ENCODE measurements at places on chromosomes 7 and 10.

DNA sequence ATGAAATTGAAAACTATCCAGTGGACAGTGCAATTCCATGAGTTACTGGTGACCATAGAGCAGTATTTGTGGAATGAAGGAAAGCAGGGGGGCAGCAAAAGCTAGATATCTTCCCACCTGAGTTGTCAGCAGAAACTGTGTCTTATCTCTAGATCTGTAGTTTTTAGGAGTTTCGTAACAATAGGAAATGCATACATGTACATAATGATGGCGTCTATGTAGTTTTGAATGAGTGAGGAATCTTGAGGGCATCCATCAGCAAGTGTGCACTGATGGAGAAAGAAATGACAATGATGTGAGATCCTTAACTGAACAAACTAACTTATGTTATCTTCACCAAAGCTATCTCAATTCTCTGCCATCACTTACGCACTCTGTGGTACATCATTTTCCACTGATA is 114.5 kb downstream of the LRRC4 start:
- no peak for DNase-seq

GRCh38 chr10:3538291-3538655 is 246.7 kb downstream of the KLF6 start:
- no peak for DNase-seq

DNA sequence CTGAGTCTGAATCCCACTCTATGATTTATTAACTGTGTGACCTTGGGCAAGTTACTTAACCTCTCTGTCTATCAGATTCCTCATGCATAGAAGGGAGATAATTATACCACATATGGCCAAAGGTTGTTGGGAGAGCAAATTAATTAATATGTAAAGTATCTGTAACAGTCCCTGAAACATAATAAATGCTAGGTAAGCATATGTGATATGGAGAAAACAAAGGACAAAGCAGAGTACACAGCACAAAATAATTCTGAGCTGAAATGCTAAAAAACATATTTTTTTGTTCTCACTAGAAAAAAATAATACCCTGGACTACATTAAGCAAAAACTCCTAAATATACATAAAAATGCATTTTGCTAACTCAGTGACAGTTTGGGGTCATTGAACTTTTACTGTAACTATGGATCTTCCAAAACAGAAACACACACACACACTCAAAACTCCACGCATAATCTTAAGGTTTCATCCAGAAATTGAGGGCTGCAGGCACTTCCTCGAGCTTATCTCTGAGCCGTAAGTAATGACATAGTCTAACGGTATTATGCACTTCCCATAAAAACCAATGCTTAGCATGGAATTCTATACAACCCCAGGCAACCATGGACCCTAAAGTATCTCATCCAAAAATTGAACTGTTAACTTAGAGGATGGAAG is 201.7 kb upstream of the PTN start:
- no peak for DNase-seq

- peak; percentile 33 for DNase-seq
These were observed 30.7 kb upstream of the ANTXRL start for GRCh38 chr10:46255801-46256747.

- DNase-seq = no peak
These were observed 78.6 kb upstream of the GLI3 start for GRCh38 chr7:42315631-42316030.

DNA sequence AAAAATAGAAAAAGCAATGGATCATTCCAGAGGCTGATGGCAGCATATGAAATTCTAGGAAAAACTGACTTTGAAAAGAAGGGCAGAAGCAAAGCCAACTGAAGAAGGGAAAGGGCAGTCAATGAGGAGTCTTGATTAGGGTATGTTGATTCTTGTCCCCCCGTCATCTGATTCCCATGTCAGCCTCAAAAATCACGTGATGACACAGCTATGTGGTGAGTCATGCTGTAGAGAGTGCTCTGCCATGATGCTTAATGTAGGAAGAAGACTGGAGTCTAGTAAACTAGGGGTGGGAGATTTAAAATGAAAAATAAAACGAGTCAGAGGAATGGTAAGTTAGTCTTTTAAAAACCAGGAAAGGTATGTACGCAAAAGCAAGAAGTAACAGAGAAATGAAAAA is 3.9 kb upstream of the POU6F2 start:
- no peak for DNase-seq

- DNase-seq = no peak
These were observed 28.2 kb upstream of the ZPBP start for GRCh38 chr7:50121286-50121685.

DNA sequence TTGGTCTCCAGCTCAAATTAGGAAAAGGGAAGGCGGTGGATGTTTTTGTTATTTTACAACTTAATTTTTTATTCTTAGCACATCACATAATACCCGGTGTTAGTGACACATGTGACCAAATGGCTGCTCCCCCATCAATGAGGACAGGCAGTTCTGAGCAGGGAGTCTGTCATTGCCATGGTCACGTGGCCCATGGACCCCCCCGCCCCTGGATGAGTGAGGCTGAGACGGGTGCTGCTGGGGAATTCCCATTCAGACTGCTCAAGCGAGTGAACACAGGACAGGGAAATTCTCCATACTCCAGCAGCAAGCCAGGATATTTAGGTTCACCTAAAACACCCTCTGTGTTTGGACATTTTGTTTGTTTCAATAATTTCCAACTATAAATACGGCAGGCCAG is 34.7 kb upstream of the SLC35B4 start:
- DNase-seq = peak; percentile 12

DNA sequence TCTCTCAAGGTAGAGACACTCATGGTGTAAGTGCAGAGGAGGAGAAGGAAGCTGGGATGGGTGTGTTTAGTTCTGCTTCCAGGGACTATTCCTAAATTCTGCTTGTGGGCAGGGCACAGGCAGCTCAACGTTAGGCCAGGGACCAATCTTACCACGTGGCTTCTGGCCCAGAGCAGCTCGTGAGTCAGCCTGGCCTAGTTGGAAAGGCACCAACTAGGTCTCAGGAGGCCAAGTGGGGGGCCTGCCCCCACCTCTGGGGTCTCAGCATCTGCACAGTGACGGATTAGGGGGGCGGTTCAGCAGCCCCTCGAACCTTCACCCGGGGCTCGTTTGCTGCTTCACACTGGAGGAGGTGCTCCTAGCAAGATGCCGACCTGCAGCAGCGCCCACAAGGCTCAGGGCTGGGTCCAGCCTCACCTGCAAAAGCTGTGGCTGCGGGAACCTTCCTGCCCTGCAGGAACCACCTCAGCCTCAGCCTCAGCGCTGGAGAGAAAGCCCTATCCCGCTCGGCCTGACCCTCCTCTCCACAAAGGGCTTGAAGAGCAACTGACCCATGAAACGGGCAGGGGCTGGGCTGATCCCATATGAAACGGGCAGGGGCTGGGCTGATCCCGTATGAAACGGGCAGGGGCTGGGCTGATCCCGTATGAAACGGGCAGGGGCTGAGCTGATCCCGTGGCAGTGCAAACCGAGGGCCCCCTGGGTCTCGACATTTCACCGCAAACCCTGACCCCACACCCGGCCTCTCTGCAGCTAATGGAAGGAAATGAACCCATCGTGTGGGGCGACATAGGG is 447.4 kb downstream of the DNAJB6 start:
- DNase-seq = no peak

DNA sequence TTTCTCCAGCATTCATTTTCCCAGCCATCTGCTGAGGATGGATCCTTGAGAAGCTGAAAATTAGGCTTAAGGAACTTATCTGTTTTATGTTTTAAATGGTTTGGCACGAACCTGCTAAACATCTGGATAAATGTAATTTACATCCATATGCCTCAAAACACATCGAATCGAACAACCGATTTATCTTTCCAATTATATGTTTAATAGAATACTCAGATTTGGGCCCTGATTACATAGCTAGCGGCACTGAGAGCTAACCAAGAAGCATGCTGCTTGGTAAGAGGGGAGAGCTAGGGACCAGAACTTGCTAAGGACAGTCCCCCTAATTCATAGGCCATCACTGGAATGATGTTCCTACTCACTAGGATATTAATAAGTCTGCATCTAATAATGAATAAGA is 144.4 kb downstream of the BUB3 start:
- DNase-seq = no peak

DNA sequence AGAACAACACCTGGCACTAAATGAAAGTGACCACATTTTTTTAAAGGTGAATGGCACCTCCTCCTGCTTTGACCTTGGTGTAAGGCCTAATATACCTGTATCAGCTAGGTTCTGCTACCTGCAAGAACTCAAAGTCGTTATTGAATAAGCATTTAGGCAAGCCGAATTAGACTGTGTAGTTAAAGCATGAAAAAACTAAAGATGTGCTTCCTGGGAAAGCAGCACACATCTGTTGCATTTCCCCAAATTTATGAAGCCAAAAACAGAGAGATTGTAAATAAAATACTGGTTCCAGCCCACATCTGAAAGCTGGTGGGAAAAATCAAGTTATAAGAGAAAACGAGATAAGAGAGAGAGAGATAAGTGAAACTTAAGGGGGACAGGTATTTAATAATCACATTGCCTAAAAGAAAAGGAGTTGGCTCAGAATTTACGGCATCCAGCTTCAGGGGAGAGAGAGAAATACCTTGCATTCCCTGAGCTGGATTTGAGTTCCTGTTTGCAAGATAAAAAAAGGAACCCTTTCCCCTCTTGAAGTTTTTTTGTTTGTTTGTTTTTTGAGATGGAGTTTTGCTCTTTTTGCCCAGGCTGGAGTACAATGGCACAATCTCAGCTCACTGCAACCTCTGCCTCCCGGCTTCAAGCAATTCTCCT is 1.8 kb upstream of the XPNPEP1 start:
- no peak for DNase-seq

DNA sequence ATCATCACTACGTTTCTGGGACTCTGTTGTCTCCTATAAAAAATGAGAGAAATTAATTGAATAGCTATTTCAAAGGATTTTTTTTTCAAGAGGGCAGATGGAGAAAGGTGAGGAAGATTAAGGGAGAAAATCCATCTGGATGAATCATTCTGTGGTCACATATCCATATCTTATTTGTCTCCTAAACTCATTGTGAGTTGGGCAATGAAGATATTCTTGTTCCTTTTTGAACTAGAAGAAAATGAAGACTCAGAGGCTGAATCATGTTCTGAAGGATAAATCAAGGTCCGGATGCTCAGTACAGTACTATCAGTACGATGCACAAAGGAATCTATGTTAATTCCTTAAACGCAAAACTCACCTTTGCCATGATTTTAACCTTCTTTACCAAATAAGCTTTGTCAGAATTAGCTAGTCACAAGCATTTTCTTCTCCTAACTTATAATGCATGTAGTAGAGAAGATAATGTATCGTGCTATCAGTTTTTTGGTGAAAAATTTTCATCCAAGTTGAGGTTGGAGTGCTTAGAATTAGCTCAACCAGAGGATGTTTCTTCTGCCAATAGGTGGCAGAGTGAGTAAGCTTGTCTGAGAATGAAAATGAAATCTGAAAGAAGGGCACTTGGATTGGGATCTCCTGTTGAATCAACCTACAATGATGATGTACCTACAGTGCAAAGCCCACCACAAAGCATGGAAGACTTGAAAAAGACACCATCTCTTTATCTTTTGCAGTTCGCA is 446.9 kb downstream of the KIF20B start:
- no peak for DNase-seq

GRCh38 chr7:94605031-94605430 is 50.9 kb downstream of the SGCE start:
- DNase-seq = no peak

Data from amygdala (tissue), 56 donors.